ENCODE measurements at places on chromosomes 1 and 21. TPM values are rescaled to one million over a fixed set of nuclear protein-coding genes. Genes with fewer than 3 reads are reported as not detected.

- no peak for DNase-seq
These were observed 2.0 kb downstream of the PTPRF start for GRCh38 chr1:43532716-43533115.

- DNase-seq = peak; percentile 52
These were observed 7.7 kb downstream of the ENSA start for GRCh38 chr1:150621497-150622302.

The ADAMTSL4 gene
- 0.38 TPM for total RNA-seq

- peak; percentile 36 for DNase-seq
These were observed 106.8 kb downstream of the HHIPL2 start for GRCh38 chr1:222441066-222441465.

The BOLA1 gene
- total RNA-seq = 23.5 TPM

The CRABP2 gene
- total RNA-seq = 6.3 TPM

- DNase-seq = peak; percentile 74
These were observed 147.0 kb upstream of the ERG start for GRCh38 chr21:38645282-38645681.

DNA sequence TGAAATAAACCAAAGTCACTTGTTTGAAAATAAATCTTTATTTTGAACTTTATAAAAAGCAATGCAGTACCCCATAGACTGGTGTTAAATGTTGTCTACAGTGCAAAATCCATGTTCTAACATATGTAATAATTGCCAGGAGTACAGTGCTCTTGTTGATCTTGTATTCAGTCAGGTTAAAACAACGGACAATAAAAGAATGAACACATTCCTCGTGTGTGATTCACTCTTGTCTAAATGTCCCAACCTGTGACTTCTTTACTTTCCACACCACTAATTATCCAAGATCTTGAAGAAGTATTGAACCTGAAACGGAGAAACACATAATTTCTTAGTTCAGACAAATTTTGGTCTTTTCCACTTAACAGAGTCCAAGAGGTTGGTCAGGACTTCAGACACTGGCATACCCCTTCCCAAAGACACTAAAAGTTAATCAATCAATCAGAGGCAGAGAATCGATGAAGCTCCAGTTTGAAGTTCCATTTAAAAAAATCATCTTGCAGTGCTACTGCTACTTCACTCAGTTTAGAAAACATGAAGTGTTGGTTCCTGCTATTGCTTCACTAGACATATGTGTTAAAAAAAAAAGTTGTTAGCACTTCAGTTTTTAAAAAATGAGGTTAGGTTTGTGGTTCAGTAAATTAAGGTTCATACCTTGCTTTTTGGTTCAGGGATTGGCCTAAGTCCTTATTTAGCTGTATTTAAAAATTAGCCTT, 26.2 kb downstream of the ATP1B1 start:
- peak; percentile 53 for DNase-seq

Data from A172 (cell line).